Panc1 (cell line): ENCODE measurements at places on chromosomes 2 and 18.

- DNase-seq: no peak
Measured at GRCh38 chr18:63131959-63132818, 187.4 kb downstream of the BCL2 start.

GRCh38 chr2:137096693-137097092, 331.3 kb downstream of the THSD7B start:
- DNase-seq: no peak

DNA sequence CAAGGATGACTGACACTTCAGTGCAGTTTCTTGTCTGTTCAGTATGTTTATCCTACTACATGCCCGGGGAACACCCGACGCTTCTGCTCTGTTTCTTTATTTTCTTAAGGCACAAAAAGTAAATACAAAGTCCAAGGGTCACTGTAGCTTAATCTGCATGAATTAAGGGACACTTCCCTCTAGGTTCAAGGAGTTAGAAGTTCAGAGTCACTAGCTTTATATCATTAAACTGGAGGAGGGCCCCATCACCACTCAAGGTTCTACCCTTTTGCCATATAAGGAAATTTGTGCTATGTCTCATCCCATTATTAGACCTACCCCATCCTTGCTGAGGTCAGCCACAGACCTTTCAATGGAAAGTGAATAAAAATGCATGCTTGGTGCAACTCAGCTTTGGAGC, 27.6 kb upstream of the RMDN2 start:
- no peak for DNase-seq

GRCh38 chr18:68940039-68940438, 142.2 kb downstream of the CCDC102B start:
- no peak for DNase-seq

GRCh38 chr2:191302459-191303139, 57.4 kb downstream of the MYO1B start:
- DNase-seq: no peak

DNA sequence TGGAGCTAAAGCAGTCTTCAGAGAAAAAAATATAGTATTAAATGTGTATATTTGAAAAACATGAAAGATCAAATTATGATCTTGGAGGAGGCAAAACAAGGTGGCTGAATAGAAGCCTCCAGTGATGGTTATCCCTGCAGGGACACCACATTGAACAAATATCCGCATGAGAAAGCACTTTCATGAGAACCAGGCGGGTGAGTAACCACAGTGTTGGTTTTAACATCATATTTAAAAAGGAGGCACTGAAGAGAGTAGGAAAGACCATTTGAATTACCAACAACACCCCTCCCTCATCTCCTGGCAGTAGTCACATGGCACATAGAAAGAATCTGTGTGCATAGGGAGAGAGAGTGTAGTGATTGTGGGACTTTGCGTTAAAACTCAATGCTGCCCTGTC, 759.6 kb upstream of the NRXN1 start:
- no peak for DNase-seq

GRCh38 chr2:46079985-46080560, 217.1 kb upstream of the EPAS1 start:
- no peak for DNase-seq

GRCh38 chr2:171711351-171711750, 24.1 kb downstream of the DYNC1I2 start:
- no peak for DNase-seq

- no peak for DNase-seq
Measured at GRCh38 chr2:174691201-174691779, 73.0 kb downstream of the CHRNA1 start.

- no peak for DNase-seq
Measured at GRCh38 chr18:11591957-11592356, 17.4 kb upstream of the SLC35G4 start.

- DNase-seq: no peak
Measured at GRCh38 chr2:201709747-201710146, 11.3 kb upstream of the MPP4 start.

DNA sequence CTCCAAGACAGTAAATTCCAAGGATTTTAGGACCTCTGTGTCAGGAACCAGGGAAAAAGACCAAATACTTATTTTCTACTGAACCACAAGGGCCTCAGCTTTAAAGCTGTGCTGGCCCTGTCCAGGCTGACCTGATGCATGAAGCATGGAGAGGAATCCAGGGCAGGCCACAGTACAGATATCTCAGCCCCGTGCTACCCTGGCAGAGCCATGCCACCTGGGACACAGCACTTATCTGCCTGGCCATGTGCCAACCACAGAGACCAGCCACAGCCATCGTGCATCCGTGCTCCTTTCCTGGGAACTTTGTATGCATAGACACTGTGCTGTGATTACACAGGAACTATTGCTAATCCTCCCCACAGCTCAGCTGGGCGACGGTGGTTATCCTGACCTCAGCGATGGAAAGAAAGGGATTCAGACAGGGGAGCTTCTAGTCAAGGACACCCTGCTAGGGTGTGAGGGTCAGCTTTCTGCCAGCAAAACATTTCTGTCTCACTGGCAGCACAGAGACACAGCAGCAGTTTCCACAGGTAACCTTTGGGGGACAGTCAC, 687.4 kb upstream of the ID2 start:
- no peak for DNase-seq
